Activated B cell treated with CpG ODN at 0.5 μM for 24 hours (primary cell): ENCODE measurements at places on chromosomes 4 and X.

DNA sequence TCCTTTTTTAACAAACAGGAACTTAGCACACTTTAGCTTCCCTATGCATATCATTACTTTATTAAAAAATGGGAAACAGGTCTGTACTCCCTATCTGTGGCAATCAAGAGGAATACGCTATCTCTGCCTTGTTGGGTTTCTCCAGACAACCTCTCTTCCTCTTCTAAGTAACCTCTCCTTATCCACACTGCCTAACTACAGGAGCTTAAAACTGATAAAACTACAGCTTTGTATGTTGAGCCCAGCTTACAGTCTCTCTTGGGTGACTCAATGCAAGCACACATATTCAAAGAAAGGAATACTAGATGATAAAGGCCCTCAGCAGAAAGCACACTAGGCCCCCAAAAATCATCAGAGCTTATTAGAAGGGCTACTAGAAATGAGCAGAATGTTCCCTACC, 8.9 kb downstream of the NUP62CL start:
- no peak for DNase-seq

GRCh38 chr4:68342134-68342533, 7.8 kb downstream of the YTHDC1 start:
- no peak for DNase-seq

- no peak for DNase-seq
Observed at GRCh38 chr4:10095296-10095991, 21.2 kb downstream of the WDR1 start.

DNA sequence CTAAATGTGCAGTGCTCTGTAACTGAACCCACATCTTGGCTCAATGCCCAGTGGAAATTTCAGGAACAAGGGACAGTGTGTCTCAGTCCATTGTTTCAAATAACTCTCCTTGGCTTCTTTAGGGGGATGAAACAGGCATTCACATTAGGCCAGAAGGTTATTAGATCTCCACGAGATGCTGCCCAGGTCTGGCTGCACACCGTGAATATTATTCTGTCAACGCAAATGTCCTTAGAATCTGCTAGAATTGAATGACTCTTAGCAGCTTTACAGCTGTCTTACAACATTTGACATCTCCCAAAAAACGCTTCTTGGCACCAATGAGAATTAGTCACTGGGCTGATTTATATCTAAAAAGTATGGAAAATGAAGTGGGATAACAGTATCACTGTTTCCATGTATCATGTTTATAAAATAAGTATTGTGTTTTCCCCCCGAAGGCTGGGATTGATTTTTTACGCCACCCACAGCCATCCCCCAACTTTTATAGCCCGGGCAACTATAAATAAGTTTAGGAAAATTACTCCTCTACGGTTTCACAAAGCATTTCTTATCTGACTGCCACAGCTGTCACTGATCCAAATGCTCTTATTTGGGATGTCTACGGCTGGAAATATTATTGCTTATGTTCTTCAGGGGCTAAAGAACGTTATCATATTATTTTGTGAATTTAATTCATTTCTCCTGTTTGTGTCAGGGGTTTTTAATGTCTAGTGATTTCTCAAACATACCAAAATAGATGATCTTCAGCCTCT, 559.7 kb upstream of the FAT1 start:
- DNase-seq: no peak

DNA sequence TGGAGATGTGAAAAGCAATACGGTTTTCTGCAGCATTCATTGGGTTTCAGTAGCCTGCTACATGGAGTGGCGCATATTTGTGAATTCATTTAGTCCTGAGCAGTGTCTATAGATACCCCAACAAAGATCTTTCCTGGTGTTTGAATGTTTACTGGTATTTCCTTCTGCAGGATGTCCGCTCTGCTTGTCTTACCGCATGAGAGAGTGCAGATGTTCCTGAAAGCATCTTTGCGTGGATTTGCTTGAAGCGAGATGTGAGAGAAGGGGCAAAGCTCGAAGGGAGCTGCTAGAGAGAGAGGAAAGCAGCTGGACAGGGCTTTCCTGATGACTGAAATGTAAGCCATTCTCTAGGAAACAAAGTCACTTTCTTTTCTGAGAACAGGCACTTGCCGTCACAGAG, 40.9 kb upstream of the GYPA start:
- DNase-seq: no peak

- no peak for DNase-seq
Observed at GRCh38 chr4:129129143-129129542, 33.2 kb downstream of the C4orf33 start.

- no peak for DNase-seq
Observed at GRCh38 chr4:2412534-2412884, 5.9 kb downstream of the ZFYVE28 start.

- no peak for DNase-seq
Observed at GRCh38 chr4:40419231-40419912, 84.2 kb downstream of the CHRNA9 start.

DNA sequence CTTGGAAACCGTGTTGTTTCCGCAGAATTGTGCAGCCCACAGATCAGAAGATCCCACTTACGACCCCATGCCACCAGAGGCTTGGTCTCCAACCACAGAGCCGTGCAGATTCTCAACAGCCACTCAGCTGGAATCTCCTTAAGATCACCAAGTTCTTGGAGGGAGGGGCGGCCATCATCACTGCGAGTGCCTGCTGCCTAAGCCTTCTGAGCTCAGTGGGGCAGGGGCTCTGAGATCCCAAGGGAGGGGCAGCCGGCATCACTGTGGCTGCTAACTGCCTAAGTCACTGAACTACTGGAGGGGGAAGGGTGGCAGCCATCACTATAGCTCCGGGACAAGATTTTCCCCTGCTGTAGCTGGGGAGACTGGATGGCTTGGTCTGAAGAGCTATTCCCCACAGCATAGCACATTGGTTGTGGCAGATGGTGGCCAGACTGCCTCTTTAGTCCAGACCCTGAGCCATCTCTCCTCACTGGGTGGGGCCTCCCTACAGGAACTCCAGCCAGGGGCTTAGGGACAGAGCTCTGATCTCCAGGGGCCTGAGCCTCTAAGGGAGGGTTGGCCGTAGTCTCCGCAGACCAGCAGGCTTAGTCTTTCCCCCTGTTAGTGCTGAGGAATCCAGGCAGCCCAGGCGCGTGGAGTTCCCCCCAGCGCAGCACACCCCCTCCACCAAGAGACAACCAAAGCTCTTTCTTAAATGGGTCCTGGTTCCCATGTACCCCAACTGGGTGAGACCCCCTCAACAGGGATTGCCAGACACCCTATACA, 1483.9 kb downstream of the ADGRL3 start:
- no peak for DNase-seq

GRCh38 chr4:2413821-2414610, 4.4 kb downstream of the ZFYVE28 start:
- DNase-seq: no peak

GRCh38 chr4:16261313-16261878, 35.1 kb upstream of the TAPT1 start:
- no peak for DNase-seq

DNA sequence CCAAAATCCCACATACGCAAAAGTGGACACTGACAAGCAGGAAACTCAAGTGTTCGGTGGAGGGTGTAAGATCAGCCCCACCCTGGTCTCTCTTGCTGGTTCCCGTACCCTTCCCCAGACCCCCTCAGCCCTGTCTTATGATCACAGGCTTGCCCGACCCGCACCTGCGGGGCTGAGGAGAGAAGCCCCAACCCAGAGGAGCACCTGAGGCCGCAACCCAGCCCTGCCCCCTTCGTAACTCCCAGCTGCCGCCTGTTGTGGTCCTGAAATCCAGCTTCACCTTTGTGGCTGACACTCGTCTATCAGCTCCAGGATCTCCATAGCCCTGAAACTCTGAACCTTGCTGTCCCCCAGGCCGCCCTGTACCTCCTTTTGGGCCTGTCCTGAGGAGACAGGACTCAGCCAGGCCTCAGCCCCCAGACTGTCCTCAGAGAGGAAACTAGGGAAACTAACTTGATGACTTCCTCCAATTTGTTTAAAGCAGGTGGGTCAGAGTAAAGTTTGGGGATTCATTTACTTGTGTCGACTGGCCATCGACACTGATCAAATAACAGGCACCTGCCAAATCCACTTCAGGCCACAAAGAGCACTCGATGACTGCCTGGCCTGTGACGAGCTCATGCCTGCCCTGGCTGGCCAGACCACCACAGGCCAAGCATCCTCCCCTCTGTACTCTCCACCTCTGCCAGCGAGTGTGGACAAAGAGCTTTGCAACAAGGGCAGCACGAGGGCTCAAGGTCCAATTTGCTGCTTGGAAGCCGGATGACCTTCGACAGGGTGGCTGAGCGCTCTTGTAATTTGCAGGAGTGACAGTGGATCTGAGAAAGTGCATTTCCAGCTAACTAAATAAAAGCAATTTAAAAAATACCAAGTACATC, 19.3 kb downstream of the DCTD start:
- no peak for DNase-seq

- no peak for DNase-seq
Observed at GRCh38 chr4:677431-678293, 3.3 kb downstream of the MYL5 start.

- no peak for DNase-seq
Observed at GRCh38 chrX:8987672-8988250, 46.2 kb downstream of the FAM9B start.

DNA sequence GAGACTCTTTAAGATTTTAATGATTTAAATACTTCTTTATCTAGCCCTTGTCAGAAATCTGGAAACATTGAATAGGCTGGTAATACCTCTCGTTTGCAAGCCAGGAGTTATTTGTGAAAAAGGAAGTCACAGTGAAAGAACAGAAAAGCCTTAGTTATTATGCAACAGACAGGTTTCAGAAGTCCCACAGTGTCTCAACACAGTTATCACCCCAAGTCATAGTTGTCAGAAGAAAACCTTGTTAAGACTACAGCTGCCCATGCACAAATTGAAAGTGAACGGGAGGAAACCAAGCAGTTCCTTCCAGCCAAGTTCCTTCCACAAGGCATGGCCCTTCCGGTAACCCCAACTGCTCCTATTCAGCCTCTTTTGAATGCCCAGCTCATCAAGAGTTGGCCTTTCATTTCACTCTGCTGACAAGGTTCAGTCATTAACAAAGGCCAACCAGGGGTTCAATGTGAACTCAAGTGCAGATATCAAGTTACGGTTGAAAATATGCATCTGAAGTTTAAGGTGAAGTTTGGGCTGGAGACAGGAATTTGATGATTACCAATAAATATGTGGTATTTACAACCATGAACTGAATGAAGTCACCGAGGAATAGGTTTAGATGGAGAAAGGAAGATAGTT, 15.6 kb downstream of the ALPK1 start:
- DNase-seq: no peak

- DNase-seq: no peak
Observed at GRCh38 chr4:150117629-150118028, 39.4 kb downstream of the DCLK2 start.

GRCh38 chrX:68665502-68665901, 18.0 kb downstream of the STARD8 start:
- DNase-seq: no peak

DNA sequence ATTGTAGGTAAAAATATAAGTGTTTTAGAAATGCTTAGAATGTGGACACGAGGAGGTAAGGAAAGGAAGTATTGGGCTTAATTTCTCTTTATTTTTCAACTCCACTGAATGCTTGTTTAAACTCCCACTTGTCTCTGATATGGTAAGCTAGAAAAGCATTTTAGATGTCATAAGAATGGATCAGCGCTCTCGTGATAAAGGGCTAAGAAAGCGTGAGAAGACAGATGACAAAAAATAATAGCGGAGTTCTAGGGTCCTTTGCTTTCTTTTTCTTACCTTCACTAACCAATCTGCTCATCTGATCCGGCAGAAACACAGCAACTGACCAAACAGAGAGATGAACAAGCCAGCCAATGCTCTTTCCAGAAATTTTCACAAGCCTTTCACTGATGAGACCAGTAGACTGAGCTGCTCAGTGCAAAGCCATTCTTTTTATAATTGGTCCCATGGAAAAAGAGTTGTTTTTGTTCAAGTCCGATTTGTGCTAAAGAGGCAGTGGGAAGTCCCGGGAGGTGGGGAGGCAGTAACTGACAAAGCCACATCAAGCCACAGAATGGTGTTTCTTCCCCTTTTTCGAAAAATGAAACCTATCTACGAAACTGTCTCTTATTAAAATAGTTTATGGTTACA, at the start of gene TASL:
TSS of gene TASL (minus strand) at position 405 of the 630 bp plus-strand sequence. CDS start 17,411 bp downstream, outside the sequence.
- peak; percentile 17 for DNase-seq

GRCh38 chrX:129000797-129001196, 522.5 kb downstream of the SMARCA1 start:
- no peak for DNase-seq

DNA sequence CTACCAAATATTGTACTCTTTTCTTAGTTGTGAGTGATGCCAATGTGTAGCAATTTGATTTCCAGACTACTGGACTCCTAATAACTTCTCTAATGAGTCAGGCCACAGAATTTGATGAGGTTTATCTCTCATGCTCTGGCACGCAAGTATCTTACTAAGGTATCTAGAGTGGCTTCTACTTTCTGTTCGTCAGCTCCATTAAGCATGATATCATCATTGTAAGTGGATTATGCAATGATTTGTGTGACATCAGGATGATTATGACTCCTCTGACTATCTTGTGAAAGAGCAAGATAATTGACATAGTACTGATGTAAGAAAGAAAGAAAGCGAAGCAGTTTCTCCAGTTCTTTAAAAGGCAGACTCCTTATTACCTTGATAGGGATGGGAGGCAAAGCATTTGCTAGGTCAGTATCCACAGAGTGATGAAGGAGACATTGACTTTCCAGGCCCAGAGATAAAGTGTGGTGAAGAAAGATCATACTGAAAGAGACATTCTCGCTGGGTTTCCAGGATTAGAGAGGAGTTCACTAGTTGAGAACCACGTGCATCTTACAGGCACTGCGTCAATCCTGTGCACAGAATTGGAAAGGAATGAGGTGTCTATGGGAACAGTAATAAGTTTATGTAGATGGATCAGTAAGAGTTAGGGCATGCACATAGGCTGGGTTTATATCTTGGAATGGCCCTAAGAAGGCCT, 161.9 kb upstream of the STK26 start:
- no peak for DNase-seq

DNA sequence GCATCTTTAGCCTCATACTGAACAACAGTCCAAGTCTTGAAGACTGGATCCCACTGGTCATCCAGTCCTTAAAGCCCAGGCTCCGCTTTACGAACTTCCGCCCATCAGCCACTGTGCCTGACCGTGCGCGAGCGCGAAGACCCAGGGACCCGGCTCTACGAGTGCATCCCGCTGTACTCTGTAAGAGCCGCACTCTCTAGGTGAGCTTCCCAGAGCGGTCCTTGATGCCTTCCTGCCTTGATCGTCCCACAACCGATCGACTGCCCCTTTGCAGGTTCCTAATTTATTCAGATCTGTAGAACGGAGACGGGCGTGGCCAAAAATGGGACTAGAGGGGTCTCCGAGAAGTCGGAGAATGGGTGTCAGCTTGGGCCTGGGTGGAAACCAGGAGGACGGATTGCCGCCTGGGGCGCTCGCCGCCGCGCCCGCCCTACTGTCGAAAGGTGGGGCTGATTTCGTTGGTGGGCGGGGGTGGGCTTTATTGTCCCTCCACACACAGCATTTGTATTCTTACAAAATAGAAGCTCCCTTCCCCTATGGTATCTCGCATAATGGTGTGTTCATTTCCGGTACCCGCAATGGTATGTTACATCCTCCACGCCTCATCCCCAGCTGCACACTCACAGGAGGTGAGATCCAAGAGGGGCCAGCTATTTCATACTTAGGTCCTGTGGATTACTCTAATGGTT, 42.3 kb upstream of the FAM156A start:
- no peak for DNase-seq
